ENCODE measurements at places on chromosomes 5 and 9.

GRCh38 chr9:115437418-115437817 is 319.5 kb upstream of the TNC start:
- DNase-seq: no peak

- no peak for DNase-seq
Observed at GRCh38 chr5:31161781-31162181, 31.7 kb upstream of the CDH6 start.

DNA sequence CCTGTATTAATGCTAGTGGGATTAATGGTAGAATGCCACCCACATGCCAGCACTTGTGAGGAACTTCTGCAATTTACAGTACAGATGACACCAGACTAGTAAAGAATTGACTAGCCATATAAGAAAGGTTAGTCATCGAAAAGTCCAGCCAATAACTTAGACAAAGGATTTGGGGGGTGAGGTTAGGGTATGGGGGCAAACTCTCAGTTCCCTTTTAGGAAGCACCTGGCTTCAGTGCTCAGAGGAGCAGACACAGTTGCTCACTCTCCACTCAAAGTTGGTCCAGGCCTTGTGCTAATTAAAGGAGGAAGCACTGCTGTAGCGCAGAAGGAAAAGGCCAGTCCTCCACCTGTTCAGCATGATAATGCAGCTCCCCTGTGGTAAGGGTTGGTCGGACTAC is 25.2 kb downstream of the TGFBR1 start:
- no peak for DNase-seq

DNA sequence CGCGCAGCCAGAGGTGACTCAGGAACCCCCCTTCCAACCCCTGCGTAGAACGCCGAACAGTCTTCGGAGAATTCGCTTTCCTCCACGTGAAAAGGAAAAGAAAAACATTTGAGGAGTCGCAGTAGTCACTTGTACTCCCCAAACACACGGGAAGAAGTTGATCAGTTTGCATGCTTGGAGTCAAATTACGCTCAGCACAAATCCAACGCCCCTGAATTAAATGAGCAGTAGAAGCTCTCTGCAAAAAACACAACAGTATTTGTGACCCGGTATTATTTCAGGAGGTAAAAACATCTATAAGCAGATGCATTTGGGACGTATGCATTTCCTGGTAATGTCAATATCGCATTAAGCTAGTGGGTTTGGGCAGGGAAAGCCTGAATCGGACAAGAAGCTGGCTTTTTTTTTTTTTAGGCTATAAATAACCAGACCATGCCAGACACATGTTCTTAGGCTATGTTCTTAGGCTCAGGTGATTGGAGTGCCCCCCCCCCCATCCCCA is 854 bp upstream of the ARL15 start:
- DNase-seq: peak; percentile 44

DNA sequence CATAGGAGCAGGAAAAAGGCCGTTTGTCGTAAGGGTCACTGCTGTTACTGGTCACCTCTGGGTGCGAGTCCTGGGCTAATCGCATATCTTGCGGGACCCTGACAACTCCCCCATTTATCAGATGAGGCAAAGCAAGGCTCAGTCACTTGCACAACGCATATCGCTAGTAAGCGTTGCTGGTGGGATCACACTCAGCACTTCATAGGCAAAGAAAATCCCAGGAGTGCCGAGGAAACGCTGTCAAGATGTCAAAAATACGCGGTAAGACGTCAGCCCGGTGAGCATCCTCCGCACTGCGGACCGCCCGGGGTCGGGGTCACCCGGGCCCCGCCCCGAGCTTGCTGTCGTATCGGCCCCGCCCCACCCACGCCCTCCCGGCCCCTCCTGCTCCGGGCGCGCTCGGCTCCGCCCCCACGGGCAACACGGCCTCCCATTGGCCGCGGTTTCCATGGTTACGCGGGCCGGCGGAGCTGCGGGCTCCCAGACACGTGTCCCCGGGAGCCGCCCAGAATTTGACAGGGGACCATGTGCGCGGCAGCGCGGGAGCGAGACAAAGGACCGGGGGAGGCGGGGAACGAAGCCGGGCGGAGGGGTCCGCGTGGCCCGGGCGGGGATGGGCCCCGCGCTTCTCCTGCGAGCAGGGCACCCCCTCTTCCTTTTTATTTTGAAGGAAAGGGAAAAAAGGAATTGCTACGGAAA is 80.2 kb upstream of the IER5L start:
- DNase-seq: peak; percentile 99

- DNase-seq: no peak
Observed at GRCh38 chr5:111116550-111116949, 24.4 kb downstream of the WDR36 start.

DNA sequence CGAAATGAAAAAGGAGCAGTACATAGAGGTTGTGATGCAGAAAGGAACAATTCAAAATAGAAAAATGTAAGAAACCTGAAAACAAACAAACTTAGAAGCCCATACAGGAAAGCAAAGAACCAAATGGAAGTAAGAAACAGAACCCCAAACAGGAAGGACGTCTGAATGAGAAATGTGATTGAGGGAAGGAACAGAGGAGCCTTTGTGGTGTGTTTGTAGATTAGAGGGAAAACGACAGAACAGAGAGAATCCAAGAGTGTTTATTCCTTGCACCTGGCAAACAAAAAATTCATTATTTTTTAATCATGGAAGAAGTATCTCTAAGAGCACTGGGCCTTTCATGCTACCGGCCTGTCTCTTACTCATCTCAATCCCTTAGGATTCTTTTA is 67.8 kb upstream of the ZSWIM6 start:
- DNase-seq: no peak

- DNase-seq: no peak
Observed at GRCh38 chr9:136847088-136847825, 2.0 kb upstream of the PHPT1 start.

- DNase-seq: no peak
Observed at GRCh38 chr9:6439051-6439703, 26.2 kb downstream of the UHRF2 start.

- no peak for DNase-seq
Observed at GRCh38 chr9:36745977-36746376, 173.3 kb downstream of the MELK start.

GRCh38 chr5:32646061-32646969 is 61.0 kb downstream of the SUB1 start:
- DNase-seq: no peak

DNA sequence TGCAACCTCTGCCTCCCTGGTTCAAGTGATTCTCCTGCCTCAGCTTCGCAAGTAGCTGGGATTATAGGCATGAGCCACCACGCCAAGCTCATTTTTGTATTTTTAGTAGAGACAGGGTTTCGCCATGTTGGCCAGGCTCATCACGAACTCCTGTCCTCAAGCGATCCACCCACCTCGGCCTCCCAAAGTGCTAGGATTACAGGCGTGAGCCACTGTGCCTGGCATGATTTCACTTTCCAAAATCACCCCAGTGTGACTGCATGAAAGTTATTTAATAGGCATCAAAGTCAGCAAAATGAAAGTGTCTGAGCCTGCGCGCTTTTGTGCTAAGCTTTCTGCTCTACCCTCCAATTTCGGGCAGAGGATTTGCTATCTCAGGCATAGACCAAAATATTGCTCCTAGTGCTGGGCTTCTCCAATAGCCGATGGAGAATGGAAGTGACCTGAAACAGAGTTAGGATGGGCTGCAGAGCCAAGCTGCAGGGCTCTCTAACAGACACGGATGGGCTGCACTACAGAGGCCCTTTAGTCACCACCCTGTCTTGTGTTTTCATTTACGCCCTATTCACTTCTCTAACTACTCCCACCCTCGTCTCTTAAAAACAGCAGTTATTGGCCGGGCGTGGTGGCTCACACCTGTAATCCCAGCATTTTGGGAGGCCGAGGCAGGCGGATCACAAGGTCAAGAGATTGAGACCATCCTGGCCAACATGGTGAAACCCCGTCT is 44.3 kb downstream of the RETREG1 start:
- no peak for DNase-seq

GRCh38 chr9:134944351-134944802 is 26.7 kb upstream of the FCN1 start:
- no peak for DNase-seq

DNA sequence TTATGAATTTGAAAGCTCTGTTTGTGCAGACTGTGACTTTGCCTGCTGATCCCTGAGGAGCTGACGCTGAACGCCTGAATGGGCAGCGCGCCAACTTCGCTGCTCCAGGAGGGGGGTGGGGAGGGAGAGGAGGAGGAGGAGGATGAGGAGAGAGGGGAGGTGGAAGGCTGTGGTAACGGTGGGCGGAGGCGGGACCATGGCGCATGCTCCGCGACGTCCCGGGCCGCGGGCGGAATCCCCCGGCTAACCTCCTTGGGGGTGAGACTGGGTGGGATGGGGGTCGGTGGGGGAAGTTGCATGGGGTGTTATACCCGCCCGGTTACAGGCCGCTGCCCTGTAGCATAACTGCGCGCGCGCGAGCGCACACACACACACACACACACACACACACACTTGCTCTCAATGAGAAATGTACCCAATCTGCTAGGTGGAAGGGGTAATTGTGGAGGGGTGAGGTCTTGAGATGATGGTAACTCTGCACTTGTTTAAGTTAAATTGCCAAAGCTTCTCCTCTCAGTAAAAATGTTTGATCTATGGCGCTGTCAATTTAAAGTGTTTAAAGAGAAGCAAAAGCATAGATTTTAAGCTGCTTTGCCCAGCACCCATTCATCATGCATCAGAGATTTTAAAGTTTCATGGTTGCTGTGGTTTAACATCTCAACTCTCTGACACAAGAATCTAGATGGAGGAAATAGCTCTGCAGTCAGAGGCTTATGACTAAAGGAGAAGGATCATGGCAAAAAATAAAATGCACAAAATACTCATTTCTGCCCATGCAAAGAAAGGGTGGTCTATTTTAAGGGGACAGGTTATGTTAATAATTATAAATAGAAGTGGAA is 76.6 kb upstream of the TBCA start:
- DNase-seq: peak; percentile 93

- DNase-seq: no peak
Observed at GRCh38 chr9:32371679-32372078, 12.8 kb upstream of the ACO1 start.

DNA sequence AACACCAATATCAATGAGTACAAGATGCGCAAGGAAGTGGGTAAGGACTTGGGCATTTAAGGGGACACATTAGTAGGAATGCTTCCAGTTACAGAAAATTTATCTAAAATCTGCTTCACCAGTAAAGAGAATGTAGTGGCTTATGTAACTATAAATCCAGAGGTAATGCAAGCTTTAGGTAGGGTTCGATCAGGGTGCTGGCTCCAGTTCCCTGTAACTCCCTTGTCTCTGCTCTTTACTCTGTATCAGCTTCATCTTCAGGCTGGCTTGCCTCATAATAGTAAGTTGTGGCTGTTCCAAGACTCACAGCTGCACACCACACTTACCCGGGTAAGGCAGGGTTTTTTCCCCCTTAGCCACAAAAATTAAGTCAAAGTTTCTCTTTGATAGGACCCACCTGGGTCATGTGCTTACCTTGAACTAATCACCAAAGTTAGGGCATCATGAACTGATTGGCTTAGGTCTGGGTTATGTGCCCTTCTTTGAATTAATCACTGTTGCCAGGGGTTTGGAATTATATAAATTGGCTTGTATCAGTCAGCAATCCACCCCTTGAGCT is 35.5 kb downstream of the ARHGEF37 start:
- DNase-seq: no peak

DNA sequence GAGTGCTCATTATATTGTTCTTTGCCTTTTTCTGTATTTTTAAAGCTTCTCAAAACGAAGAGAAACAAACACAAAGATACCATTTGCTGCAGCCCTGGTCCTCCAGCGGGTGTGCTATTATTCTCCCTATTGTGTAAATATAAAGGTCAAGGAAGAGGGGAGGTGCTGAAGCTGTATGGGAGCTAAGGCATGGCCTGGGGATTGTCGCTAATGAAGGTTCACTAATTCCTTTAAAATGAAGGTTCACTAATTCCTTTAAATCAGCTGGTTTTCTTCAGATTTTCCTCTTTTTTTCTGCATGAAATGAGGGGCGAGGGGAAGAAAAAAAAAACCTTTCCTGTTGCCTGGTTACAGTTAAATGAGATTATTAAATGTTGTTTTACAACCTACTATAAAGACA is 74.5 kb upstream of the MAP1B start:
- peak; percentile 59 for DNase-seq

- DNase-seq: no peak
Observed at GRCh38 chr5:45101146-45101545, 292.4 kb downstream of the MRPS30 start.

GRCh38 chr5:150948539-150948938 is 43.8 kb upstream of the ZNF300 start:
- DNase-seq: no peak

GRCh38 chr9:76412638-76413037 is 18.4 kb upstream of the RFK start:
- no peak for DNase-seq

- no peak for DNase-seq
Observed at GRCh38 chr5:169527863-169528262, 55.7 kb upstream of the SPDL1 start.

GRCh38 chr9:5186416-5187169 is 1.2 kb upstream of the INSL6 start:
- peak; percentile 2 for DNase-seq

DNA sequence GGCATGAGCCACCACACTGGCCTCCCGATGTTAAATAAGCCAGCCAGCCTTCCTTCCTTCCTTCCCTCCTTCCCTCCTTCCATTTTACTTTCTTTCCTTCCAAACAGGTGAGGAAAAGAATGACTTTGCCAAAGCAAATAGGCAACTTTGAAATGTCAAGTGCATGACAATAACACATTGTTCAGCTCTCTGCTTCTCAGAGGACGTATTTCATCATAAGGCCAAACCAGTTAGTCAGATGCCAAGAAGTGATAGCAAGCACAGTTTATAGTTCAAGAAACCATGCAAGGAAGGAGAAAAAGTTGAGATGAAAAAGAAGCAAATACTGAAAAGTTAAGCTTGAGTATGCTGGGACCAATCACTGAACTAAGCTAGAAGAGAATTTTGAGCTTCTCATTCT is 29.5 kb downstream of the POU4F3 start:
- DNase-seq: no peak

DNA sequence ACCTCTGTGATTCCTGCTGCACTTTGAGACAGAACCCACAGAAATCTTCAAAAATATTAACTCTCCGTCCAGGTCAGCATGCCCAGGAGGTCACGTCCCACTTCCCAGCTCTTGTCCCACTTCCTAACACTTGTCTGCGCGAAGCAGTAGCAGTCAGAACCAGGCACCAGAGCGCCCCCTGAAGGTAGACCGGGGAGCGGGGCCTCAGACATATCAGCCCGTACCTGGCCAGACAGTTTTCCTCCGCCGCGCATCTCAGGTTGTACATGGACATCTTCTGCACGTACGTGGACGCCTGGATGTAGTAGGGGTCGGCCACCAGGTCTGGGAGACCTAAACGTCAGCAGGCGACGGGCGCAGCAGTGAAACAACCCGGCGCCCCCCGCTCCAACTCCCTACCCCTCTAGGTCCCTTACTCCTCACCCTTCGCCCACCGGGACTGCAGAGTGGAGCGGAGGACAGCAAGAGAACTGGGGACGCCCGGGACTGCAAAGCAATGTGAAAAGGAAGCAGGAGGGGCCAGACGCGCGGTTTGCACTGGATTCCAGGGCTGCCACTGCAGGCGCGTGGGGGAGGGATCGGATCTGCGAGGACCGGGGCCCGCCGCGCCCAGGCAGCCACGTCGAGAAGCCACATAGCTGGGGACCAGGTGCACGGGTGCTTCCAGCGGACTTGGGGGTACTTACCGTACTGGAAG is 1.2 kb downstream of the LOX start:
- DNase-seq: peak; percentile 68

- DNase-seq: peak; percentile 71
Observed at GRCh38 chr9:136081113-136081825, 13.8 kb downstream of the NACC2 start.

Data from NCI-H1417 (cell line).